ENCODE measurements at places on chromosomes 4 and X.

- DNase-seq, result no peak
These were observed 50.3 kb downstream of the EFNB1 start for GRCh38 chrX:68878977-68879645.

DNA sequence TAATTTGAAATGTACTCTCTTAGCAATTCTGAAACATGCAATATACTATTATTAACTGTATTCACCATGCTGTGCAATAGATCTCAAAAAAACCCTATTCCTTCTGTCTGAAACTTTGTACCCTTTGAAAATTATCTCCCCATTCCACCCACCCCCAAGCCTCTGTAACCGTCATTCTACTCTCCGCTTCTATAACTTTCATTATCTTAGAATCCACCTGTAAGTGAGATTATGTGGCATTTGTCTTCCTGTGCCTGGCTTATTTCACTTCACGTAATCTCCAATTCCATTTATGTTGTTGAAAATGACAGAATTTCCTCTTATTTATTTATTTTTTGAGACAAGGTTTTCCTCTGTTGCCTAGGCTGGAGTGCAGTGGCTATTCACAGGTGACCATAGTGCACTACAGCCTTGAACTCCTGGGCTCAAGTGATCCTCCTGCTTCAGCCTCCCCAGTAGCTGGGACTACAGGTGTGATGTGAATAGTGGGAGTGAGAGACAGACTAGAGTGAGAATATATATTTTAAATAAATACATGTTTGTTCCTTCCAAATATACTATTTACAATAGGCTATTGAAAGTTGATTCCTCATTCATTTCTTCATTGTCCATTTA is 30.5 kb downstream of the VSIG4 start:
- DNase-seq, result no peak

DNA sequence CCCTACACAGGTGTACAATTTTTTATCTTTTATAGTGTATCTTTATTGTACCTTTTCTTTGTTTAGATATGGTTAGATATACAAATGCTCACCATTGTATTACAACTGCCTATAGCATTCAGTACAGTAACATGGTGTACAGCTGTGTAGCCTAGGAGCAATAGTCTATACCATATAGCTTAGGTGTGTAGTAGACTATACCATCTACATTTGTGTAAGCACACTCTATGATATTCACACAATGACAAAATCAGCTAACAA is 80.3 kb downstream of the FAM13A start:
- DNase-seq, result no peak

GRCh38 chrX:41723826-41724225 is at the start of gene GPR82:
GPR82 (plus strand) TSS chrX:41724181; CDS start chrX:41727027, 2,846 bp downstream.
- no peak for DNase-seq

- no peak for DNase-seq
These were observed 189.2 kb upstream of the GK2 start for GRCh38 chr4:79597266-79597665.

- DNase-seq, result no peak
These were observed 236.9 kb downstream of the TACR3 start for GRCh38 chr4:103482893-103483292.

GRCh38 chr4:14787221-14787620 is 215.1 kb upstream of the CPEB2 start:
- DNase-seq, result no peak

GRCh38 chr4:102061133-102061532 is 270.6 kb downstream of the BANK1 start:
- no peak for DNase-seq

DNA sequence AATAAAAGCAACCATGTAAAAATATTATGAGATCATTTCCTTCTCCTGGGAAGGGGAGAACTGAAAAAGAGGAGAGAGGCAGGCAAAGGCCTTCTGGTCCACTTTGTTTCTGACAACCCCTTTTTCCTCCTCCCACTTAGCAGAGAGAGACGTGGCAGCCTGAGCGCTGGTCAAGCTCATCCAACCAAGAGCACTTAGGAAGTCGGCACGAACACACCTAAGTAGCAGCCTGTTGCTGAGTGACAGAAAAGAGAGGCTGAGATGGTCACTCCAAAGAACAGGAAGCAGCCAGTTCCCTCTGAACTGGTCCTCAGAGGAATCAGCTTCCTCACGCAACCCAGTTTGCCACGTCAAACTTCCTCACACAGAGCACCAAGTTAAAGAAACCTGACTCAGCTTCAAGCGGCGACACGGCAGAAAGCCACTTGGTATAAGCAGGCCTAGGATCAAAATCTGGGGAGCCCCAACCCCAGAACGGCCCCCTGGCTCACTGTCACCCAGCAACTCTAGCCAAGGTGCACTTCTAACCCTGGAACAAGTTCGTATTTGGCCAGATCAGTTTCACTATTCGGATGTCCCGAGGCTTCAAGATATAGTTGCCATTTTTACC is 861 bp downstream of the SEC24D start:
- DNase-seq, result no peak

DNA sequence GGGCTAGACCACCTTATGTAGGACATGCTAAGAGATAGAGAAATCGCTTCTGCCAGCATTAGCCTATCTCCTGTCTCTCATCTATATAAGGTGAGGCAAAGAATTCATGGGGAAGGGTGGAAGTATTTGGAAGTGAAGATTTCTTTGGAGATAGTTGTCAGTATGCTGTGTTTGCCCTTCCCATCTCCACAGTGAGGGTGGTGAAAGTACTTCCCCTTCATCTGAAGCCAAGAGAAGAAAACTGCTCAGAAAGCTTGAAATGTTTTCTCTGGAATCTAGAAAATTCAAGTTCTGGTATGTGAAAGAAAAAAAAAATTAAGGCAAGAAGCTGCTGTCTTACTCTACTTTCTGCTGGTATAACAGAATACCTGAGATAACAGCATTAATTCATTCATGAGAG is 12.3 kb upstream of the ADH5 start:
- no peak for DNase-seq

- no peak for DNase-seq
These were observed 76.5 kb downstream of the PSAPL1 start for GRCh38 chr4:7358100-7358735.

- no peak for DNase-seq
These were observed 69.0 kb upstream of the IQCM start for GRCh38 chr4:149884529-149885181.

GRCh38 chrX:128518508-128518907 is 466.3 kb upstream of the ACTRT1 start:
- no peak for DNase-seq

DNA sequence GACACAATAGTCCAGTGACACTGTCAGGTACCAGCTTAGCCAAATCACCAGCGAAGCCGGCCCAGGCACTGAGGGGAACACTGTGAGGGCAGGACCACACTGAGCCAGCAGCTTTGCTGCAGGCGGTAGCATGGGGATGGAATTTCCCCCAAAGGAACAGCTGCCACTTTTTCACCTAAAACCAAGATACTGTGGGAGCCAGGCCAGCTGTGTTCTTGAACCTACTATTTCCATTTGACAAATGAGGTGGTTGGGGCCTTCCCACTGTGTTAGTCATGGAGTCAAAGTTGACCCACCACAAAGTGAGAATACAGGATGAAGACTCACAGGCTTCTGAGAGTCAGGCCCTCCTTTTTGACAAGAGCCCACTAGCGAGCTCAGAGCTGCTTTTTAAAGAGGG is 70.7 kb upstream of the SH3RF1 start:
- DNase-seq, result no peak

DNA sequence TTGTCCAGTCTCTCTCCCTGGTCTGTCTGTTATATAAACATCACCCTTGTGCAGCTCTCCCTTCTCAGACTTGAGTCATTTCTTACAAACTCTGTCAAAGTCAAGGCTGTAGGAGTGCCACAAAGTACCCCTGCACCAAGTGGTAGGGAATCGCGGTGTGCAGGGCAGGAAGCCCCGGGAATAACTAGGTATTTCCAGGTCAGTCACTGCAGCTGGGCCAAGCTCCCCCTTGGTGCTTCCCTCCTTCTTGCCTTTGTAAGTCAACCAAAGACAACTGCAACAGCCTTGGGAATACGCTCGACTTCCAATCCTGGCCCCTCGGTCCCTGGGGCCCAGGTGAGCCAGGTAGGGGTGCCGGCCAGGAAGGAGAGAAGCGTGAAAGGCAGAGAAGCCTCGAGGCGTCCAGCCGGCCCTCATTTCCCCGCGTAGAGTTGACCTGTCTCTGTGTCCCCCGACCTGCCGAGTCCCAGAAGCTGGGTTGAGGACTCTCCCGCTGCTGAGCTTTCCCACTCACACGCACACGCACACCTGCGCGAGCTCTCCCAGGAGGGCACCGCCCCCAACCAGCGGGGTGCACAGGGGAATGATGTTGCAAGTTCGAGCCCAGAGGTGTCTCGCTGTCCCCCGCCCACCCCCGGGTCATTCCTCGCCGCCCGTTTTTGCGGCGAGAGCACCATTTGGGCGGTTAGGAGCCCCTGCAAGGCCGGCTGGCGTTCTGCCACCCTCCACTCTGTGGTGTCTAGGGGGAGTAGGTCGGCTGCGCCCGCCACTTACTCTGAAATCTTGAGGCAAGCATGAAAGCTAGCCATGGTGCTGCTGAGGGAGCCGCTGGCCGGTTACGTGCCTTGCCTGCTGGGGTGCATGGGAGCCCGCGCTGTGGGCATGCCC is 22.8 kb upstream of the KIAA1210 start:
- DNase-seq, result no peak

DNA sequence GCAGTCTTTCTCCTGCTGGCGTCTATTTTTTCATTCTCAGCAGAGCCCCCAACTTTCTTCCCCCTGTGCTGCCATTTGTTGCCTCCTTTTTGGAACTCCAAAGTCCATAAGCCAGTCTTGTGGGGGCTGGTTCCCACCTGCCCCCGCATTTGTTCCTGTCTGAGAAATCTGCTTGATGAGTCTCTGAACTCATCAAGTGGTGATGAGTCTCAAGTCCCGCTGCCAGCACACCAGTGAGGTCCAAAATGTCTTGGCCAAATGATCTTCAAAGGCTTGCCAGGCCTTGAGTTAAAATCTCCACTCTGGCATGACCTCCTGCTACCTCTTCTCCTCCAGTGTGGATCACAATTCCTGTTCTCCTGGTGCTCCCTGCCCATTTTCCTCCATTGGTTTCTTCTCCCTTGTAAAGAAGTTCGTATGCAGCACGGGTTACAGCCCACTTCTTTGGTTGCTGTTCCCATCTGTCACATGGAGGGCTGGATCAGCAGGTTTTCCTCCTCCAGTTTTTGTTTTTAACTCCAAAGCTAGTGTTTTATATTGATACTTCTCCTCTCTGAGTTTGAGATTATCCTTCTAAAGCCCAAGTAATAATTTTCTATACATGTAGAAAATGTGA is 72.7 kb upstream of the LIMCH1 start:
- no peak for DNase-seq

DNA sequence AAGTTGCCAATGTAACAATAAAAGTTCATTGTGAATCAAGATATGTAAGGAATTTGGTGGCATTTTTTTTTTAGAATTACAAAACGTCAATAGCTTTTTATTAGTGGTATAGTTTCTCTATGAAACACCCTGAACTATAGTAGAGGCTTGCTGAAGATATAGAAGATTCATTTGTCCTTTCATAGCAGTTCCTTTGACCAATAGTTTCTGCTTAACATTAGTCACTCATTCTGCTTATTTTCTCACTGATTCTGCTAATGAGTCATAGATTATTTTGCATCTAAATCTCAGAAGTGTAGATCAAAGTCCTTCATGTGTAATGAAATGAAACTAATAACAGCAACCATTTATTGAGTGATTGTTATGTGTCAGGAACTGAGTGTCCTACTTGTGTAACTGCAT is 205.0 kb upstream of the TET2 start:
- DNase-seq, result no peak

DNA sequence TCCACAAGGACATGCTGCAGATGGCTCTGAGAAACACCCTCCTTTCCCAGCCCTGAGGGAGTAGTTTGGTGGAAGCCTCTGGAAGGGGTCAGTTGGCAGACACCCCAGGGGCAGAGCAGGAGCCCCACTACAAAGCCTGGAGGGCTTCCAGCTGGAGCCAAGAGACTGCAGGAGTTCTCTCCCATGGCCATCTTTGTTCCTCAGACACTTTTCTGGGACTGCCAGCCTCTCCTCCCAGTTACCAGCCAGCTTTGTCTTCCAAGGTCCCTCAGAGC is 91.0 kb upstream of the PJA1 start:
- no peak for DNase-seq

GRCh38 chr4:181261279-181261678 is 981.9 kb upstream of the TENM3 start:
- DNase-seq, result no peak

- no peak for DNase-seq
These were observed 200.4 kb downstream of the ARAP2 start for GRCh38 chr4:36043901-36044300.

- no peak for DNase-seq
These were observed 2353.6 kb downstream of the PCDH7 start for GRCh38 chr4:33073811-33074210.

- peak; percentile 6 for DNase-seq
These were observed 441.7 kb upstream of the RASGEF1B start for GRCh38 chr4:81913427-81913879.

DNA sequence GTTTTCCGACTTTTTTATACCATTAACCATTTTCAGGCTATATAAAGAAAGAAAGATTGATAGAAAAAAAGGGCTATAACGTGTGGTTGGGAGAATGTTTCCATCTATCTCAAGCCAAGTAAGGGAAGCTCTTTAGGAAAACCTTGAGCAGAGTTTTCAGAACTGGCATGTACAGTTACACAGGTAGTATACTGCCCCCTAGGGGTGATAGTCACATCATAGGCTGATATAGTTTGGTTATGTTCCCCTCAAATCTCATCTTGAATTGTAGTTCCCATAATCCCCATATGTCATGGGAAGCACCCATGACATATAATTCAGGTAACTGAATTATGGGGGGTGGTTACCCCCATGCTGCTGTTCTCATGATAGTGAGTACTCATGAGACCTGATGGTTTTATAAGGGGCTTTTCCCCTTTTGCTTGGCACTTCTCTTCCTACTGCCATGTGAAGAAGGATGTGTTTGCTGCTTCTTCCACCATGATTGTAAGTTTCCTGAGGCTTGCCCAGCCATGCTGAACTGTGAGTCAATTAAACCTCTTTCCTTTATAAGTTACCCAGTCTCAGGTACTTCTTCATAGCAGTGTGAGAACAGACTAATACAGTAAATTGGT is 186.8 kb downstream of the TMA16 start:
- DNase-seq, result no peak

DNA sequence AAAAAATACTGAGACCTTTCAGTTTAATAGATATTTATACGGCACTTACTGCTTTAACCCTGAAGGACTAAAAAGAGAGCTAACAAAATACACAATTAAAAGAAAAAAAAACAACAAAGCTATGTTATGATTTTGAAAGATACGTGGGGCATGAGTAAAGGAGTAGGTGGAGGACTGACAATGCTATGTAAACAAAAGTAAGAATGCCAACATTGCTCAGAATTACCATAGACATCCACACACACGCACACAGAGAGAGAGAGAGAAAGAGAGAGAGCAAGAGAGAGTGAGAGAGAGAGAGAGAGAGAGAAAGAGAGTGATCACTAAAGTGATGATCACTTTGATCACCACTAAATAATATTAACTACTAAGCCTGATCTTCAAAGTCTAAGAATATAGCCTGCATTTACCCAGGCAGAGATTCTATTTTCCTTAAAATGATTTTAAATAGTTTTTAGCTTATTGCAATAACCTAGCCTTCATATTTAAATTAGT is 313.9 kb upstream of the SPANXN4 start:
- no peak for DNase-seq

- no peak for DNase-seq
These were observed 6.6 kb downstream of the USP26 start for GRCh38 chrX:133090236-133090809.

All from stimulated activated CD8-positive, alpha-beta memory T cell treated with anti-CD3 and anti-CD28 coated beads, Interleukin-7, amount 100 ng/mL, for 24 hours (primary cell).